ENCODE measurements at places on chromosomes 12 and 14.
A peak's percentile ranks its signal among the peaks of the same experiment; 100 is the strongest.

DNA sequence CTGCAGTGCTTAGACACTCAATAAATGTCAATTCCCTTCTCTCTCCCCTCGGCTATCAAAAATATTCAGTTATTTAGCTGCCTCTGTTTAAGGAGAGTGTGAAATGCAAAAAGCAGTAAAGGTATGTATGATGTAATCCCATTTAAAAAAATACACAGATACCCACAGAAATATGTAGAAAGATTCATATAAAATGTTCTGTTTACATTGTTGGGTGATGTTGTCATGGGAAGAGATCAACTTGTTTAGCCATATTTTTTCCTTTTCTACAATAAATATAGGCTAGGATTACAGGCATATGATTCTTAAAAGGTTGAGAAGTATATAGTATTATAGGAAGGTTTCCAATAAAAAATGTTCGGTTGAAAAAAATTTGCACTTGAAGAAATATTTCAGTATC, 7.8 kb downstream of the PPP2R3C start:
- DNase-seq, result no peak

DNA sequence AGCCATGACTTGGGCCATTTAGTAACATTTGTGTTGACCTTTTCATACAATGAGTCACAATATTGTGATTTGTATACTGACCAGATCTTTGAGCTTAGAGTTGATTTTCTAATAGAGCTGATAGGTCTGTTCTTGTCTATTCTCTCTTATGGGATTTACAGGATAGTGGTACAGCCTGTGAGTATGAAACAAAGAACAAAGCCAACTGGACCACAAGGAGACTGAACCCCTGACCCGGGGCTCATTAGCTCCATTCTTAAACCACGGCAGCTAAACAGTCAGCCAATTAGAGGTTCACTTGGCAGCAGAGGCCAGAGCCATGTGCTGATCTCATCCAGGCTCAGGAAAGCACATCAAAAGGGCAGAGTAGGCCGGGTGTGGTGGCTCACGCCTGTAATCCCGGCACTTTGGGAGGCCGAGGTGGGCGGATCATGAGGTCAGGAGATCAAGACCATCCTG, 59.1 kb upstream of the GNPNAT1 start:
- no peak for DNase-seq

GRCh38 chr12:31874961-31875608, 84.1 kb upstream of the RESF1 start:
- DNase-seq, result peak; percentile 75

DNA sequence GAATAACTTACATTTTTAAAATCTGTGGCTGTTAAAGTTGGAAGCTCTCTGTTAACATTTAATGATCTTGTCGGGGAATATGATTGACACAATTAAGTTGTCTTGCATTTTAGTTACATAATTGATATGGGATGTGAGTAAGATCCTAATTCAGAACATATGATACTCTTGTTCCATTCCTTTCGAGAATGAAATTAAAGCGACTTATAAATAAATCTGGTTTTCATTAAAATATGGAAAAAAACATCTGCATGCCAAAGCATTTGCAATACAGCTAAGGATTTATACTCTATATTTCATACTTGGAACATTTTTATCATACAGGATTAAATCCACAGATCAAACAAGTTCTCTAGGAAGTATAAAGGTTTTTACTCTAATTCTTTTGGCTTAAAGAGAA, 52.0 kb downstream of the SLC38A6 start:
- DNase-seq, result no peak

DNA sequence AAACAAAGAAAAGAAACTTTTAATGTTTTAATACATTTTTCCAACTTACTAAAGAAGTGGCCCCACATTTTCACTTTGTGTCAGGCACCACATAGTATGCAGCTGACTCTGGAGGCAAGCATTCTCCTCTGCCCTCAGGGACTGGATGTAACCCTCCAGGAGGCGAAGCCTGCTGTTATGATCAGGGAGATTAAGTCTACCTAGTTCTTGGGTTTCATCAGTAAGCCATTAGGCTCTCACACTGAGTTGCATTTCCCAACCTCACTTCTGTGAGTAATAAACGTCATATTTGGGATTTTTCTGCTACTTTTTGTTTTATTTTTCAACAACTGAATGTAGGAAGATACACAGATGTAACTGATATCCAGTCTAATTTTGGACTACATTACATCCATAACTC, 101.2 kb upstream of the LRFN5 start:
- no peak for DNase-seq

GRCh38 chr12:127282786-127283565, 984.0 kb upstream of the TMEM132C start:
- no peak for DNase-seq

GRCh38 chr14:104725772-104726548, 1.9 kb downstream of the ADSS1 start:
- no peak for DNase-seq

DNA sequence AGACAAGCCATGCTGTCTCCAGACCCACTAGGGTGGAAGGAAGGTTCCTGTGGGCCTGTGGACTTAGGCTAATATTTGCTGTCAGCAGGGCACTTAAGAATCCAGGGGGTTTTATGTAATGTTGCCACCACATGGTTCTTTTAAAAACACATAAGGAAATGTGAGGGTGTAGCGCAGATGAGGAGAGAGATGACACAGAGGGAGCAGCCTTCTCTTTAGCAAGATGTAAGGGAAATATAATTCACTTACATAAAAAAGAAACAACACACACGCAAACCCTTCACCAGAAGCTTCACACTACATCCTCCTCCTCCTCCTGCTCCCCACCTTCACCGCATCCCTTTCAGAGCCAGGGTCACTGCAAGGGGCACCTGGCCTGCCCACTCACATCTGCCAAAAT, 4.9 kb upstream of the PIP4K2C start:
- DNase-seq, result no peak

GRCh38 chr12:93243689-93244513, 133.8 kb upstream of the NUDT4 start:
- peak; percentile 47 for DNase-seq

GRCh38 chr12:122732170-122732569, 1.5 kb upstream of the HCAR1 start:
- DNase-seq, result peak; percentile 58

GRCh38 chr12:66140731-66141130, 10.2 kb upstream of the LLPH start:
- no peak for DNase-seq

DNA sequence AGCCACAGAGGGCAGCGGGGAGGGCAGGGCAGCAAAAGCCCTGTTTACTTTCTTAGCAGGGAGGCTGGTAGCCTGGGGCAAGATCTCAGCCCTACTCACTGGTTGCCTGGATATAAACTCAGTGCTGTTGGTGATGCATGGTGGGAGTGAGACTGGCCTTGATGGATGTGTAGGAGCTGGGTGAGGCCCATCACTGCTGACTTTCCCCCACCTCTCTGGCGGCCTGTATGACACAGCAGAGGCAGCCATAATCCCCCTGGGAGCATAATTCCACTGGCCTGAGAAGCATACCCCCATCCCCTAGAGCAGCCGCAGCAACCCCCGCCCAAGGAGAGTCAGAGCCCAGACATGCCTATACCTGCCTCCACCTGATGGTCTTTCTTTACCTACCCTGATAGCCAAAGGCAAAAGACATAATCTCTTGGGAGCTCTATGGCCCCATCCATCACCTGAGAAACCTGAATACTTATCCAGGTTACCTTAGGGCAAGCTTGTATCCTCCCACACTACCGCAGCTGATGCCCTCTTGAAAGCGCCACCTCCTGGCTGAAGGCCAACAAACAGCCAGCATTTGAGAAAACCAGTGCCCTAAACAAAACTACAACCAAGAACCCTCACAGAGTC, 59.3 kb downstream of the DNAI7 start:
- peak; percentile 22 for DNase-seq

DNA sequence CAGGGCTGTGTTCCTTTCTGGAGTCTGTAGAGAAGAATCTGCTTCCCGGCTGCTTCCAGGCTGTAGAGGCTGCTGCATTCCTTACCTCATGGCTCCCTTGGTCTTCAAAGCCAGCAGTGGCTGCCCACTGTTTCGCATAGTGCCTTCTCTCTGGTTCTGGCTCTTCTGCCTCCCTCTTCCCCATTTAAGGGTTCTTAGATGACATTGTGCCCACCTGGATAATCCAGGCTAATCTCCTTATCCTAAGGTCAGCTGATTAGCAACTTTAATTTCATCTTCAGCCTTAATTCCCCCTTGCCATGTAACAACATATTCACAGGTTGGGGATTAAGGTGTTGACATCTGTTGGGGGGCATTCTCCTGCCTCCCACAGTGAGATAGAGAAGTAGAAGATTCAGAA, 208.6 kb upstream of the TMTC1 start:
- DNase-seq, result no peak

- DNase-seq, result no peak
Observed at GRCh38 chr14:45810152-45810872, 557.3 kb upstream of the MIS18BP1 start.

- no peak for DNase-seq
Observed at GRCh38 chr12:12182703-12183365, 84.0 kb downstream of the LRP6 start.

DNA sequence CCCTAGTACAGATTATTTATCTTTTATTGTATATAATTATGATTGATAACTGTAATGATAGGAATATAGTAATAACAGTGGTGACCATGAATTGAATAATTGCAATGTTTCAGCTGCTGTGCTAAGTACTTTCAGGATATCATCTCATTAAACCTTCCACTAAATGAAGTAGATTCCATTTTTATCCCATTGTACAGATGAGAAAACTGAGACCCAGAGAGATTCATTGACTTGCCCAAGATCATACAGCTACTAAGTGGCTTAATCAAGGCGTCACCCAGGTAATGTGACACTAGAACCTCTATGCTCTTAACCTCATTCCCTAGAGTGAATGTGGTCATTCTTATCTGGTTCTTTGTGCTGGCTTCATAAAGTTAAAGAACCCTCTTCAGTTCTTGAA, 124.6 kb downstream of the KTN1 start:
- DNase-seq, result no peak
